ENCODE measurements at places on chromosomes 2 and 18.

- DNase-seq = no peak
These were observed 193.1 kb downstream of the SMAD2 start for GRCh38 chr18:47737198-47737830.

GRCh38 chr18:28469946-28470345, 293.0 kb upstream of the CDH2 start:
- DNase-seq = no peak

DNA sequence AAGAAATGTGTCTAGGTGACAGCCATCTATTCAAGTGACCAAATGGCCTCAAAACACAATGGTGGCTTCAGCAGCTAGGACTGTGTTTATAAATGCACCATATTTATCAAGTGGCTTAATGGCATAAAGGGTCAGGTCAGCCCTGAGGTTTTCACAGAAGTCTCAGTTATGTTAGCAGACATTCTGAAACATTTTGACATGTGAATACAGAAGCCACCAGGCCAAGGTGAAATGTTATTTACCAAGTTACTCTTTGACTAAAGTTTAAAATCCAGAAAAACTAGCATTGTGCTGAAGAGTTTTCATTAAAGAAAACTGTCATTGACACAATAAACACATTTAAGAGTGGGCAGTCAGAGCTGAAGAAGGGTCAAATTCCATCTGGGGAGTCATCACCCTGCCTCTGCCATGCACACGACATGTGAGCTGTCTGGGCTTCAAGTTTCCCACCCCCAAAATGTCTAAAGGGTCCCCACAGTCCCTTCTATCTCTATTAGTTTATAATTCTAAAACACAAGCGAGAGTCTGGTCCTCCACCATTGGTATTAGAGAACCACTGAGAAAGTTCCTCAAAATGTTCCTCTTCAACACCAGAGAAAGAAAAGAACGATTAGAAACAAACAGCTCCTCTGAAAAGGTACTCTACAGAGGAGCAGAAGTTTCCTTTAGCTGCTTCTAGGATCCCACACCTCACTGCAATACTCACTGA, 77.5 kb upstream of the FZD5 start:
- no peak for DNase-seq

DNA sequence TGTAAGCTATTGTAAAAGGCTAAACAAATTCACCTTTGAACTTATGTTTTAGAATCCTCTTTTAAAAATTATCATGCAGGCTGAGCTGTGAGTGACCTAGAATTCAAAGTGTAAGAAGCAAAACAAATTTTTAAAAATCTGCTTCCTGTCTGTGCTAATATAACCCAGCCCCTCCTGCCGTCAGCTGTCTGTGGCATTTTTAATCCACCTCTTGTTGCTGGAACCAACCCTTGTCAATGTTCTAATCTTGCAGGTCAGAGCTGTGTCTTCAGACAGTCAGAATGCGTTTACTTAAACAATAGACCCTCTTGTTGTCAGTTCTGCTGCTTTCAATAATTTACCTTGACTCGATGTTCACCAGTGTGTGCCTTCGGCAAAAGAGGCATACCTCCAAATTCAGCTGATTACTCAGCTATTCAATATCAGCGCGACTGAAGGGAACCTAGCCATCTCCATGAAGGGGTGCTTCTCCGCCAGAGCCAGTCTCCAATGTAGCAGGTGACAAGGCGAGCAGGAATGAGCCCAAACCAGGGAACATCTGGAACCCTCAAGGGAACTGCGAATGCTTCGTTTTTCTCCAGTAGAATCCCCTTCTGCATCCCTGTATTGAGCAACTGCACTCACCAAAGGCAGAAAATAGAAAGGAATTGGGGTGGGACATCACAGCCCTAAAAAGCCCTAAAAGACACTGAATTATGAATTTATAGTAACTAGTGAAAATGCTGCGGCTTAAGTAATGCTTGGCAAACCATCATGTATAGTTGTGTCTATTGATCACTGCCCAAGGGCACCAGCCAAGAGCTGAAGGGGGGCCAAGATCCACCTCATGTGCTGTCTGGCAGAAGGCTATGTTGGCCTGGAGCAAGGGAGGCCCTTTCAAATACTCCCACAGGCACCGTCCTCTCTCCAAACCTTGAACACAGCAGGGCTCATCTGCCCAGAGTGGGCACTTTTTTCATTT, 62.5 kb downstream of the LYPD6B start:
- DNase-seq = no peak

- no peak for DNase-seq
These were observed 645.3 kb upstream of the DDX18 start for GRCh38 chr2:117169036-117169765.

DNA sequence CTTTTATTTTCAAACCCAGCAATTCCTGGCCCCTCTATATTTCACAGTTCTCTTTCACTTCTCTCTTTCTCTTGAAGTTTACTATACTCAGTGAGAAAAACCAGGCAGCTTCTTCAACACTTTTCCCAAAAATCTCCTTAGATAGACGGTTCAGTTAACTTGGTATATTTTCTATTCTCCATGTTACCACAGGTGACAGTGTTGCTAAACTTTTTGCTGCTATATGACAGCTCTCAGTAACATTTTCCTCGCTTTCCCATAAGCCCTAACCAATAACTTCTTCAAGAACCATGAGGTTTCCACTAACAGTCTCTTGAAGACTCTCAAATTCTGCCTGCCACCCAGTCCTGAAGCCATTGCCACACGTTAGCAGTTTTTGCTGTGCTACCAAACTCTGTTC, 45.8 kb downstream of the CYBRD1 start:
- DNase-seq = no peak

DNA sequence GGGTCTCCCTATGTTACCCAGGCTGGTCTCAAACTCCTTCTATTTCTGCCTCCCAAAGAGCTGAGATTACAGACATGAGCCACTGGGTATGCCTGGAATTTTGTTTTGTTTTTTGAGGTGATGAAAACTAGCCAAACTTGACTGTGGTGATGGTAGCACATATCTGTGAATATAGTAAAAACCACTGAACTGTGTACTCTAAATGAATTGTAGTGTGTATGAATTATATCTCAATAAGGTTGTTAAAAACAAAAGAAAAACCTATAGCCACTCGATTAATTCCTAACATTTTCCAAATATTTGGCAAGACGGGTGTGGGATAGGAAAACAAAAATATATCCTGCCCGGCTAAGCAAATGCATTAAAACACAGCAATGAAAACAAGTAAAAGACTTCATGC, 1302.3 kb upstream of the CHAC2 start:
- no peak for DNase-seq

GRCh38 chr2:209424199-209424701, 403 bp downstream of the MAP2 start:
- DNase-seq = no peak

DNA sequence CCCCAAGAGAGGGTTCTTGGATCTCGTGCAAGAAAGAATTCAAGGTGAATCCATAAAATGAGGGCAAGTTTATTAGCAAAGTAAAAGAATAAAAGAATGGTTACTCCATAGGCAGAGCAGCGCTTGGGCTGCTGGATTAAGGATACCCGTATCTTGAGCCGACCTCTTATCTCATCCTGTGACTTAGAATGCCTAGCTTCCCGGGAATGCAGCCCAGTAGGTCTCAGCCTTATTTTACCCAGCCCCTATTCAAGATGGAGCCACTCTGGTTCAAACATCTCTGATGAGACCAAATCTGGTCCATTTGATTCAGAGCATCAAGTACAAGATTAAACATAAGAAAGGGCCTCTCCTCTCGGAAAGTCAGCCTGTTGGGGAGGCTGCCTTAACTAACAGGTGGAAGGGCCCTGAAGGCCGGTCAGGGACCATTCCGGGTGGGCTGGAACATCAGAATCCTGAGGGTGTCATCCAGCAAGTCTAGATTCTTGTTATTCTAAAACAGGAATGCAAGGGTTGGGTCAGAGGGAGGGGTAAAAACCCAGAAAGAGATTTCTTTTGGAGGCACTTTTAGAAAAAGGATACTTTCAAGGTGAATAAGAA, 5.8 kb downstream of the PSD4 start:
- DNase-seq = no peak
